ENCODE measurements at places on chromosomes 7 and 10.

- no peak for DNase-seq
These were observed 108.1 kb upstream of the SP8 start for GRCh38 chr7:20894806-20895205.

DNA sequence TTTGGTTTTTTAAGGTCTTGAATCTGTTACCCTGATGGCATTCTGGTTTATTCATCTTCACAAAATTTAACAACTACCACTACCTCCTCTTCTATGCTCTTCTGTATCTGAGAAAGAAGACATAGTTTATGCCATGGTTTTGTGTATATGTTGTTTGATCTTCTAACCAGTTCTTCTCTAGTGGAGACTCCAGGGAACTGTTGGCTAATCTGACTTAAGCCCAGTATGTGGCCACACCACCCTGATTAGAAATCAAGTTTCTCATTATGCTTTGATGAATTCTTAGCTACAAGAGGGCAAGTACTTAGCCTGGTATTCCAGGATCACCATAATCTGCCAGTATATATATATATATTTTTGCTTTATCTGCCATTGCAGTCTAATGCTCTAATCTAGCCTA is 99.5 kb upstream of the MXI1 start:
- no peak for DNase-seq

DNA sequence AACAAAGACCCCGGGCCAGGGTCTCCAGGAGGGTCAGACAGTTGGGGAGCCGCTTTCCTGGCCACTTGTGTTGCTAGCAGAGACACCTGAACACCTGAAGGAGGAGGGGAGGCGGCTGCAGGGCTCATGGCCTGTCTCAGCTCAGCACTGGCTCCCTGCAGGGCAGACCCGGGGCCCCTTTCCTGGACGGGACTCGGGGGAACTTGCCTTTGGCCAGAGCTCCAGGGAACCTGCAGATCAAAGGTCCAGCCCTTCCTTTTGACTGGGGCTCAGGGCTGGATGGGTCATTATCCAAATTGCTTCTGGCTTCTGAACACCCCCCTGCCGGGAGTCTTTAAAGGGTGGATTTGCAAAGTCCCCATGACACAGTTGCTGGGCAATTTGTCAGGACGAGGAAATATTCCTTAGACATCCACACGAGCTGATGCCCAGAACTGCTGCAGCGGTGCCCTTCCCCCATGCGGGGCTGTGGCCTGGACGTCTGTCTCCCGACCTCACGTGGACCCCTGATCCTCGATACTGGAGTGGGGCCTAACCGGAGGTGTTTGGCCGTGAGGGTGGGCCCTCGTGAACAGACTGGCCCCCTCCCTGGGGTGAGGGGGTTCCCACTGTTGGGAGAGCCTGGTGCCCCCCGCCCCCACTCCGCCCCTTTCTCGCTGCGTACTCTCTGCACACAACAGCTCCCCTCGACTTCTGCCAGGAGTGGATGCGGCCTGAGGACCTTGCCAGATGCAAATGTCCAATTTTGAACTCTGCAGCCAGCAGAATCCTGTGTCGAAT is 194.3 kb downstream of the ELFN1 start:
- DNase-seq: no peak

- no peak for DNase-seq
These were observed 142.2 kb downstream of the ATXN7L1 start for GRCh38 chr7:105734233-105734632.

DNA sequence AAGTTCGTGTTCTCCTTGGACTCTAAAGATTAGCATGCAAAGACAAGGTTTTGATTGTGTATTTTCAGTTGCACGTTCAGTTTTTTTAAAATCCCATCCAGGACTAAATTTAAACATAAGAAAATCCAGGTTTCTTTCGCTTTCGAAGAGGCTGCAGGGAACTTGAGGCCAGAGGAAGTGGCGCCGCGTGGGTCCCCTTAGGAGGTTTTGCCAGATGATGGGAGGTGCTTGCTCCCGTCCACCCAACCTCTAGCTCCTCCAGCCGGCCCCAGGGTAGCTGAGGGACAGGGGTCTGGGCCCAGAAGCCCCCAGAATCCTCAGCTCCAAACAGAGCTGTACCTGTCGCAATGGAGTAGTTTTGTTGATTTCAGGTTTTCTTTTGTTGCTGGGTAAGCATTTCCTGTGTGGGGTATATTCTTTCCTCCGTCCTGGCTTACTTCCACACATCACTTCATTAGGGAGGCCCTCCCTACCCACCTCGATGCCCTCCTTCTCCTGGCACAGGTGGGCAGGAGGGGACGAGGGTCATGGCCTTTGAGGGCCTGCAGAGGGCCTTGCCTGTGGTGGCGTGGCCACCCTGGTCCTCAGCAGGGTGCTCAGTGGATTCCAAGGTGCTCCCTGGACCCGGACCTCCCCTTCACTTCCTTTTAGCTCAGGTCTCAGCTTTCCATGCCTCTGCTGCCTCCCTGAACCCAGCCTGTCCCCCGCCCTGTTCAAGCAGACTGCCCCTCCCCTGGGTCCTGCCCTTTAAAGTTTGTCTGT is 32.6 kb downstream of the LHPP start:
- DNase-seq: no peak

- no peak for DNase-seq
These were observed 81.4 kb upstream of the LAMB4 start for GRCh38 chr7:108211382-108212201.

DNA sequence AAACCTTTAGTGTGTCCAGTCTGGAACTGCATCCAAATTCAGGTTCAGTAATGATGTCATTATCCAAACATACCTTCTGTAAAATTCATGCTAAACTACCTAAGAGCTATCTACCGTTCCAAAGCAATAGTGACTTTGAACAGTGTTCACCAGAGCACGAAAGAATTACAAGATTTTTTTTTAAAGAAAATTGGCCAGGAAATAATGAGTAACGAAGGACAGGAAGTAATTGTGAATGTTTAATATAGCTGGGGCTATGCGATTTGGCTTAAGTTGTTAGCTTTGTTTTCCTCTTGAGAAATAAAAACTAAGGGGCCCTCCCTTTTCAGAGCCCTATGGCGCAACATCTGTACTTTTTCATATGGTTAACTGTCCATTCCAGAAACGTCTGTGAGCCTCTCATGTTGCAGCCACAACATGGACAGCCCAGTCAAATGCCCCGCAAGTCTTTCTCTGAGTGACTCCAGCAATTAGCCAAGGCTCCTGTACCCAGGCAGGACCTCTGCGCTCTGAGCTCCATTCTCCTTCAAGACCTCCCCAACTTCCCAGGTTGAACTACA is 694 bp upstream of the FAS start:
- no peak for DNase-seq

DNA sequence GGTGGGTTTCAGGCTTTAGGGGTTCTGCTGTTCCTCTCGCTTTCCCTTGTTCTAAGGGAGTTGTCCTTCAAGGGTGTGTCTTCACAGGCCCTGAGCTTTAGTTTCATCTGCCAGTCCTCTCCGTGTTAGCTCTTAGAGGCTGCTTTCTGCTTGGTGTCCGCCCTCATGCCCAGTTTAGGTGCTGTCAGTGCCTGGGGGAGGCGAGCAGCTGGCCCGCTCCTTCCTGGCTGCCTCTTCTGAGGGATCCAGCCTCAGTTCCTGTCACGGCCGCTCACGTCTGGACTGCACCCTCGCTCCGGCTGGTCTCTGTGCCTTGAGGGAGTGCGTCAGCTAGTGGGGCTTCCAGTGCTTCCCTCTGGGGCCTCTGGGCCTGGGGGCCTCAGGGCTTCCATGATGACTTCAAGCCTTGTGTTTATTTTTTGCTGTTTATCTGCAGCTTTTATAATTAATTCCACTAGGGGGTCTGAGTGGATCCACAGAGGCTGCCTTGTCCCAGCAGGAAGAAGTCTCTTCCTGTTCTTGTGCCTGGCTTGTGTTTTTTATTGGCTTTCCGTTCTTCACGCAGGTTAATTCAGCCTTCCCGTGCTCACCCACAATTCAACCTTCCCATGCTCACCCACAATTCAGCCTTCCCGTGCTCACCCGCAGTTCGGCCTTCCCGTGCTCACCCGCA is 33.0 kb downstream of the WDR37 start:
- no peak for DNase-seq

DNA sequence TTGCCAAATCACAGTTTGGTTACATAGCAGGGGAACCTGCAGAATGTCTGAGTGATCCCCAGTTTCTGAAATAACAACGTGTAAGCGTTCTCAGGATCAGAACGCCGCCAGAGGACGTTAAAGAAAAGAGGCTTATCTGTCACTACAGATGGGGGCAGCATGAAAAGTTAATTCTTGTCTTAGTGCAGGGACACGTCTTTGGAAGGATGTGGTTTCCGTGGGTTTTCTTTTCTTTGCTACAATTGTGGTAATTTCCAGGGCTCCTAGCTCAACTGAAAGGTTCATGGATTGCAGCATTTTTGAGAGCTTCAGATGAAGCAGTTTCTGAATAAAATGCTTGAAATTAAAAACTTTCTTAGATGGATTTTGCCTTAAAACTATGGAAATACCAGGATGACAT is 106.6 kb downstream of the PRKCQ start:
- no peak for DNase-seq

- no peak for DNase-seq
These were observed 1071.8 kb downstream of the DNAJB9 start for GRCh38 chr7:109641445-109641844.

- DNase-seq: no peak
These were observed 162.6 kb downstream of the FAM107B start for GRCh38 chr10:14611968-14612693.

- no peak for DNase-seq
These were observed 316.2 kb downstream of the POM121L12 start for GRCh38 chr7:53351681-53352080.

GRCh38 chr7:1238450-1238882 is 5.8 kb downstream of the UNCX start:
- DNase-seq: no peak

GRCh38 chr7:4774007-4774406 is 1.4 kb upstream of the AP5Z1 start:
- no peak for DNase-seq

DNA sequence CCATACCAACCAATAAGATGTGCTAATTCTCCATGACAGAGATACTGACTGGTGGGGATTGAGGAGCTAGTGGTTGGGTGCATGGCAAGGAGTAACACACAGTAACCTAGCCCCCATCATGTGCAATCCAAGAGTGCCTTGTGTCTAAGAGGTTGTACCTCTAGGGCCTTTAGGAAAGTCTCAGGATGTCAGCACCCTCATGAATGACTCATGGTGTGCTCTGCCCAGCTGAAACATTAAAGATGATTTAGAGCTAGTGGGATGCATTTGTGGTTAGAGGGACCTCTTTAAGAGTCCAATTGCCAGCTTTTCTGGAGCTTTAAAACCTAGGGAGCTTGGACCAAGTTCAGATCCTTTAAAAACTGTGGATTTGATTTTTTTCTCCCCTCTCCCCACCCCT is 181.1 kb downstream of the HERPUD2 start:
- no peak for DNase-seq

DNA sequence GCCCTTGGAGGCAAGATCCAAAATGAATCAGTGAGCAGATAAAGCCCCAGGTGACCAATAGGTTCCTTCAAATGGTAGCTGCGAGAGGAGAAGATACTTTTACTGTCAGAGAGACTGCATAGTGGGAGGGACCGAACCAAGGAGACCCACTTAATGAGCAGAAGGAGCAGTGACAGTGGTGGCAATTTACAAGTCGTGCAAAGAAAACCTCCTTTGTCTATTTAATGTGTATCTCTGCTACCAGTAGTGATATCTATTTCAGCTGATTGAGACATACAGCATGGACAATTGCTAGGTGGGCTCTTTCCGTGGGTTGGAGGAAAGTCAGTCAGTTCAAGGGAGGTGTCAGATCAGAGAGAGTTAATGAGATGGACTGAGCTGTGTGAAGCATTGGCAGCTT is 480.4 kb downstream of the GATA3 start:
- DNase-seq: no peak

- DNase-seq: no peak
These were observed 23.3 kb upstream of the DGKI start for GRCh38 chr7:137870078-137870477.

GRCh38 chr10:43054593-43054992 is 22.3 kb upstream of the RET start:
- DNase-seq: no peak

All from activated naive CD4-positive, alpha-beta T cell (primary cell).